ENCODE measurements at places on chromosomes 3 and 15.

GRCh38 chr3:135618123-135618522, 347.4 kb upstream of the PPP2R3A start:
- DNase-seq: no peak

- DNase-seq: no peak
Measured at GRCh38 chr3:71461114-71461513, 122.4 kb downstream of the FOXP1 start.

DNA sequence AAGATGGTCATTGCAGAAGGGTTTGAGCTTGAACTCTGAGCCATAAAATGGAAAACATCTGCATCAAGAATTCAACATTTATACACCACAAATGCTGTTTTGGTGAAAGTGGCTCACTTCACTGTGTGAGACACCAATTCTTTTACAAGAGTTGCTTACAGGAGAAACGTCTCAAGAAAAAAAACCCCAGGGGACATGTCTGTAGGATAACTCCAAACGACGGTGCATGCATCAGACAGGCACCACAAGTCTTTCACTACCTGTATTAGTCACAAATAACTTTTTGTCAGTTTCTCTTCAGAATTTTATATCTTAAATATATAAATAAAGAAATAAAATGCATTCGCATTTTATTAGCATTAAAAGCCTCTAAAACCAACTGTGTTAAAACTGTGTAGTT, 164.3 kb downstream of the EFHB start:
- no peak for DNase-seq

DNA sequence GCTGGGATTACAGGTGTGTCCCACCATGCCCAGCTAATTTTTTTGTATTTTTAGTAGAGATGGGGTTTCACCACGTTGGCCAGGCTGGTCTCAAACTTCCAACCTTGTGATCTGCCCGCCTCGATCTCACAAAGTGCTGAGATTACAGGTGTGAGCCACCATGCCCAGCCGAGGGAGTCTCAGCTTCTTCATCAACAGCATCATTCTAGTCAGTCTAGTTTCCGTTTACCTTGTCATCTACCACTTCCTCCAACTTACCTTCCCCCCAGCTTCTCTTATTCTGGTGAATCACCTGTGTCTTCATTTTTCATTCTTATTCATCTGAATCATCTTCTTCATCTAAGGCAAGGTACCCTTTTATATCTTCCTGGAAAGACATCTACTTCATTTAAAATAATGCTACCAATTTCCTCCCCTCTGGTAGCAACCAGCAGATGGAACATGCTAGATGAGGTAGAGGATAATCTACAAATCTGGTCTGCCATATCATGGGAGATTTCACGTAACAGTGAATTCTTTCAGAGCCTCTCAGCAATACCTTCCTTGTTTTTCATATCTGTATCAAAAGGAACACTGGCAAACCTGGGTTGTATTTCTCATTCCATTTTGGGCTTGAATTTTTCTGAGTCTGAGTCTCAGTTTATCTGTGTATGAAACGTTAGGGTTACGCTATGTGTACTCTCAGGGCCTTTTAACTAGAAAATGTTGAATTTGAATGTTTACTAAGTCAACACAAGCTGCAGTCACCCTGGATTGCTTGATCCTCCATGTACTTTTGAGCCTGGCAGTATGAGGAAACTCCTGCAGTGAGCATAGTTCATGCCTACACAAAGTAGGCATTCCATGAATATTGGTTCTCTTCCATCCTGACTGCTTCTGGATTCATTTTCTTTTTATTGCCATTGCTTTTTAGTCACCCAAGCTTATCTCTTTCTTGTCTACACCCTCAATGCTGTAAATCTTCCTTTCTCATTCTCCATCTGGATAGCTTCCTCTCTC, 16.8 kb downstream of the LPP start:
- DNase-seq: no peak

Measured in SK-N-DZ (cell line).